NCI-H1092 (cell line): ENCODE measurements at places on chromosomes 13 and 19.
A peak's percentile ranks its signal among the peaks of the same experiment; 100 is the strongest.

DNA sequence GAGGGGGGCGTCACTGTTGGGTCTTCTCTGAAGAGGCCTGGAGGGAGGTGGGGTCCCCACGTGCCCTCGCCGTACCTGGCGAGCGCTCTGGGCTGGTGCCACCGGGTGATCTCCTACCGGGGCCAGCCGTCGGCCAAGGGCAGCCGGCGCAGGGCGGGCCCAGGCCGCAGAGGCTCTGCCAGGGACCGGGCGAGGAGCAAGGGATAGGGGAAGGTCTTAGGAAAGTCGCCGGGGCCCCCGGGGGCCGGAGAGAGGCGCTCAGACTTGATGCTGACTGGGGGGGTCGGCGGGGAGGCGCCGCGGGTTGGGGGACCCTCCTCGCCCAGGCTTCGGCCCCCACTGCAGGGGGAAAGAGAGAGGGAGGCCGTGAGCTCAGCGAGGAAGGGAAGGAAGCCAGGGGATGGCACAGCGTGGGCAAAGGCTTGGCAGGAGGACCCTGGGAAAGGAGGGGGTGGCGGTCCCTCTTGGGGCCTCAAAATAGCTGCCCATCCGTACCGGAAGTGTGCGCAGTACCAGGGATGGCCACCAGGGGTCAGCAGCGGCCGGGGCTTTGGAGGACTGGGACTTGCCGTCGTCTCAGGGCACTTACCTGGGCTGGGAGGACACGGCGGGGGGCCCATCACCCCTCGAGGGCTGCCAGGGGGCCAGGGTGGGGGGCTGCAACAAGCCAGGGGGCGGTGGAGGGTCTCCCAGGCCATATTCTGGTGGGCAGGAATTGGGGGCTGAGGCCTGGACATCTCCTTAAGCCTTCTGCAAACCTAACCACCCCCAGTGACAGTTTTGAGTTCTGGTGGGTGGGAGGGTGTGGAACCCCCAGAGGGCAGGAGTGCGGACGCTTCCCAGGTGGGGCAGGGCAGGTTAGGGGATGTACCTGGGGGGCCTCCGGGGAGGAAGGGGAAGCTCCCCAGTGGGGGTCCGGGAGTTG is 7.7 kb upstream of the TMEM161A start:
- DNase-seq: peak; percentile 61

GRCh38 chr13:46361276-46361934 is 25.6 kb downstream of the RUBCNL start:
- no peak for DNase-seq

DNA sequence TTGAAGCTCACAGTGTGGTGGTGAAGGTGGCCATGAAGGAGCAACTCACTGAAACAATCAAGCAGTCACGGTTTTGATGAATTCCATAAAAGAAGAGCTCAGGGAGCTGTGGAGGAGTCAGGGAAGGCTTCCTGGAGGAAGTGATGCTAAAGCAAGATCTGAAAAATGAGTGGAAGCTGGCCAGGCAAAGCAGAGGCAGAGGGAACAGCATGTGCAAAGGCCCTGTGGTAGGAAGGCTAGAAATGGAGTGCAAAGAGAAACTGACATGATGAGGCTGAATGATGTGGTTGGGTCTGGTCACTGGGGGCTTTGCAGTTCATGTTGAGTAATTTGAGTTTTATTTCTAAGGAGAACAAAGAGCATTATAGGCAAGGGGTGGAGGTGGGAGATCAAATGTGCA is 6.9 kb downstream of the ADGRE1 start:
- no peak for DNase-seq

GRCh38 chr19:49840736-49841249 is 10.2 kb upstream of the PTOV1 start:
- no peak for DNase-seq

GRCh38 chr19:11486661-11487503 is 6.0 kb upstream of the ELAVL3 start:
- DNase-seq: no peak

GRCh38 chr13:76210262-76210661 is 574.1 kb downstream of the LMO7 start:
- DNase-seq: no peak

DNA sequence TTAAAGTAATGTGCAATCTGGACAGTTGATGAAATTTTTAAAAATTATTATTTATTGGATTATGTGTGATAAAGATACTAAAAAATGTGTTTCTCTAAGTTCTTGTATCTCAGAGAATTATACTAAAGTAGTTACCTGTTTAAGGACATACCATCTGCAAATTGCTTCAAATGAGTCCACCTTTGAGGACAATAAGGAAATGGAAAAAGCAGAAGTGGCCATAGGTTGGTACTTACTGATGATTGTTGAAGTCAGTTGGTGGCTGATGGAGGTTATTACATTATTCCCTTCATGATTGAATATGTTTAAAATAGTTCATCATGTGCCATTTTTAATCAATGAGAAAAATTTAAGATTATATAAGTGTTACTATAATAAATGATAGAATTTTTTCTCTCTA is 367.0 kb downstream of the MYO16 start:
- no peak for DNase-seq

GRCh38 chr13:59280297-59280696 is 883.4 kb downstream of the DIAPH3 start:
- peak; percentile 54 for DNase-seq

- DNase-seq: no peak
Observed at GRCh38 chr13:40517486-40518480, 148.7 kb downstream of the FOXO1 start.

- DNase-seq: no peak
Observed at GRCh38 chr19:29812080-29812880, 489 bp downstream of the CCNE1 start.

- no peak for DNase-seq
Observed at GRCh38 chr19:11201791-11202190, 4.4 kb upstream of the KANK2 start.

GRCh38 chr13:46149272-46150133 is 32.5 kb downstream of the LCP1 start:
- DNase-seq: no peak

- no peak for DNase-seq
Observed at GRCh38 chr13:112752711-112753541, 63.1 kb downstream of the ATP11A start.
